Stimulated activated CD4-positive, alpha-beta T cell treated with anti-CD3 and anti-CD28 coated beads, Interleukin-4, amount 100 ng/mL, for 1 hour (primary cell): ENCODE measurements at places on chromosomes 11 and 22.

GRCh38 chr11:84686716-84687115 is 940.4 kb downstream of the DLG2 start:
- DNase-seq: no peak

DNA sequence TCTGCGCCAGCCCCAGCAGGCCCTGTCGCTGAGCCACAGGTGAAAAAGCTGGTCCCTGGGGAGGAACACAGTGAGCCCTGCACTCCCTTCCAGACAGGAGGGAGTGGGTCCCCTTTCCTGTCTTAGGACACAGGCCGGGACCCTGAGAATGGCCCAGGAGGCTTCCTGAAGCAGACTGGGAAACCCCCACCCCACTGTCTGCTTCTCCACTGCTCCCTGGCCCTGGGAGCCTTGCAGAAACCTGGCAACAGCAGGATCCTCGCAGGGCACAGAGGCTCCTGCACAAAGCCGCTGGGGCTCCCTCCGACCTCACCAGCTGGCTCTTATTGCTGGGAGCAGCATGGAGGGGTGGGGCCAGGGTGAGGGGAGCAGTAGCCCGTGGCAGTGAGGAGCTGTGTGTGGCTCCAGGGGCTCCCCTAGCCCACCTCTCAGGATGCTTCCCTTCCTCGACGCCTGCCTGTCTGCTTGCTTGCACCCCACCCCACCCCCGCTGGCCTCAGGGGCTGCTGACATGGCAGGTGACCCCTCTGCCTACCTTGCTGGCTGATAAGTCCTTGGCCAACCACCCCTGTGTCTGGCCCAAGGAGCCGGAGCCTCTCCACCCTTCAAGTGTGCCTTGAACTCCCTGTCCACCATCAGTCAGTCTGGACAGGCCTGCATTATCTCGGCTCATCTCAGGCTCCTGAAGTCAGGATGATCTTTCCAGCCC is 72.1 kb upstream of the KCNQ1OT1 start:
- DNase-seq: peak; percentile 1

GRCh38 chr11:488992-489391 is 18.1 kb downstream of the RNH1 start:
- no peak for DNase-seq

DNA sequence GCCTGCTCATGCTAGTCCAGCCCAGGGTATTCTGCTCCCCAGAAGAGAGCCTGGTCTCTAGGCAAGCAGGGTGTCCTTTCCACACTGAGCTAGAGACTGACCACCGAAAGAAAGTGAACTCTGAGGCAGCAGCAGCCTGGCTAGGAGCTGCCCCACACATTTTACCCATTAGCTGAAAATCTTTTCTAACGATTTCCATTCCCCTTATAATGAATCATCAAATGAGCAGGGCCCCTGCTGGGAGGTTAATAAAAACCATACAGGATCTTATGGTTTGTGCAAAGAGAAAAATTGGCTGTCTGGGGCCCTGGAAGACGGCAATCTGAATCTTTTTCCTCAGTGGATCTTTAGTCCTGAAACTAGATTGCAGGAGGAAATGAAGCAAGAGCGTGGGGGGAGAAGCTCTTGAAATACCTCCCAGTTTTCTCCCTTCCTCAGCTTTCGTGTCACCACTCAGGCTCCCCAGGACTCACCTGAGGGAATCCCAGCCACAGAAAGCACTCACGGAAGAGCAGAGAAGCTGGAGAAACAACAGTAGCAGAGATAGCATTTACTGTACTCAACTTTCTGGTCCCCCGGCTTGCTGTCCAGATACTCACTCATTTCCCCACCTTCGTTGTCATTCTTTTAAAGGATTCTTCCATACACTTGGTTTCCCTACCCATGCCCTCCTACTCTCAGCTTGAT is 74.7 kb upstream of the CD44 start:
- DNase-seq: no peak

- DNase-seq: no peak
These were observed 952.7 kb downstream of the BRD1 start for GRCh38 chr22:48874956-48875355.

- DNase-seq: no peak
These were observed 44.0 kb downstream of the PPP6R3 start for GRCh38 chr11:68504432-68505066.

DNA sequence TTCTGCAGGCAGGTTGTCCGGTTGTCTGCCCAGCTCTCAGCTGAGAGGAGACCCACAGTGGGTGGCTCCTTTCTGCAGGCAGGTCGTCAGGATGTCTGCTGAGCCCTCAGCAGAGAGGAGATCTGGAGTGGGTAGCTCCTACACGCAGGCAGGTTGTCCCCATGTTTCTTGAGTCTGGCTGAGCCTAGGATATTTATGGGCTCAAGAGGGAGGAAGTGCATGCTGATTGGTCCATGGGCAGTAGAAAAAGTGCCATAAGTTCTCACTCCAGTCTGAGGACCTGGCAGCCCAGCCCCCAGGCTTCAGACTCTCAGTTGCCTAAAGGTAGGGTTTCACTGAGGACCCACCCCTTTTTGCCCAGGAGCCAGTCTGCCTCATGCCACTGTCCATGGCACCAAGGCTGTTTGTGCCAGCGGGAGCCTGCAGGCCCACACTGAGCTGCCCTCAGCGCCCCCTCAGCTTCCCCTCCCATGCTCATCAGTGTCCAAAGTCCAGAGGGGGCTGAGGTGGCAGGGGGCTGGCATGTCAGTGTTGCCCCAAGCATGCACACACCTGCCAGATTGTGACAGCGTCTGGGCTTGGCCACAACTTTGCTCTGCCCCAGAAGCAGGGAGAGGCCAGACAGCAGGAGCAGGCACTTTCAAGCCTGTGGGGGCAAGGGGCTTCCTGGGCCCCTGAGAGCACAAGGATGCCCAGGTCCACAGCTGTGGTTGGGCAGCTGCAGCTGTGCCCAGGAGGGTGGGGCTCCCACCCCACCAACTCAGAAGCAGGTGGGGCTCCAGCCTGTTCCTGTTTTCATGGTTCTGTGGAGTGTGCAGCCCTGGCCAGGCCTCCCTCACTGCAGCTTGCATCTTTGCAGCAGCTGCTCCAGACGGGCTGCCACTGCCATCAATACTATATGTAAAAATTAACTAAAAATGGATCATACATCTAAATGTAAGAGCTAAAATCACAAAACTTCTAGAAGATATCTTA is 3.8 kb upstream of the RNF141 start:
- DNase-seq: no peak

DNA sequence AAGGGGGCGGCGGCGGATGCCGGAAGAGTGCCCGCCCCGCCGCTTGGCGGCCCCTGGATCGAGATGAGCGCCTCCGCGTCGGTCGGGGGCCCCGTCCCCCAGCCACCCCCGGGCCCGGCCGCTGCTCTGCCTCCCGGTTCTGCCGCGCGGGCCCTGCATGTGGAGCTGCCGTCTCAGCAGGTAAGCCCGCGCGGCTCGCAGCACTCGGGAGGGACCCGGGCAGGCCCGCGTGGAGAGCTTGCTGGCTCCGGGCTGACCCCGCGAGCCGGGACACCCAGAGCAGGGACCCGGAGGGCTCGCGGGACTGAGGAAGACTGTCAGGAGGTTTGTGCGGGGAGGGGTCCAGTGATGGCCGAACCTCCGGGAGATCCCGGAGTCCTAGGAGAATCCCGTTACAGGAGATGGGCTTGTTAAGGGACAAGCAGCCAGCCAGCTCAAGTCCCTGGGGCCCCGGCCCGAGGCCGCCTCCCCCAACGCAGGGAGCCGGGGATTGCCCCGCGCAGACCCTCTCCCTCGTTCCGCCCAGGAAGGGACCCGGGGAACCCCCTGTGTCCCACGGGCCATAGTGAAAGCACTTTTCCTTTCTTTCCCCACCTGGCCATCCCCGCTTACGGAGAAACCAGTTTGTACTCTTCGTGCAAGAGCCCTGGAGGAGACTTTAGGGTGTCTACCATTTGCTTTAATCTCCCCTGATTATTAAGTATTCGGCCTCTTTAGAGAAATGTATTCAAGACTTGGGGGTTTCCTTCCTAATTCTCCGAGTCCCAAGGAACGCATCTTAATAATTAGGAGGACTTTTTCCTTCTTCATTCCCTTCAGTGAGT is 547 bp downstream of the UVRAG start:
- DNase-seq: peak; percentile 43

- DNase-seq: no peak
These were observed 398.1 kb upstream of the API5 start for GRCh38 chr11:42913731-42914130.

DNA sequence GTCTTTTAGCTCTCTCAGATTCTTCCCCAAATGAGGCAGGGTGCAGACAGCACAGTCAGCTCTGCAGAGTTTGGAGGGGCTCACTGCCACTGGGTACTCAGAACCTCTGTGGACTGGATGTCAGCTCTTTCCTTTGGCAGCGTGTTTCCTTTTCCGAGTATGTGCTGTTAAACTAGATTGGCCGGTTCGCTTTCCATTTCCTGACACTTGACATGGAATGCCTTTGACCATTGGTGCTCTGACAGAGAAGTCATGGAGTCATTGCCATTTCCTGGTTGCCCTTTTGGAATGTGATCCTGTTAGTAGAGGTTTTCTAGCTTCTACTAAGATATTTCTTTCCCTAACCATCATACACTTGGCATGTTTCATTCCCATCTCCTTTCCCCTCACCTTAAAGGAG is 86.7 kb downstream of the SWAP70 start:
- no peak for DNase-seq

- DNase-seq: no peak
These were observed 156.5 kb downstream of the CEP164 start for GRCh38 chr11:117484156-117484555.

DNA sequence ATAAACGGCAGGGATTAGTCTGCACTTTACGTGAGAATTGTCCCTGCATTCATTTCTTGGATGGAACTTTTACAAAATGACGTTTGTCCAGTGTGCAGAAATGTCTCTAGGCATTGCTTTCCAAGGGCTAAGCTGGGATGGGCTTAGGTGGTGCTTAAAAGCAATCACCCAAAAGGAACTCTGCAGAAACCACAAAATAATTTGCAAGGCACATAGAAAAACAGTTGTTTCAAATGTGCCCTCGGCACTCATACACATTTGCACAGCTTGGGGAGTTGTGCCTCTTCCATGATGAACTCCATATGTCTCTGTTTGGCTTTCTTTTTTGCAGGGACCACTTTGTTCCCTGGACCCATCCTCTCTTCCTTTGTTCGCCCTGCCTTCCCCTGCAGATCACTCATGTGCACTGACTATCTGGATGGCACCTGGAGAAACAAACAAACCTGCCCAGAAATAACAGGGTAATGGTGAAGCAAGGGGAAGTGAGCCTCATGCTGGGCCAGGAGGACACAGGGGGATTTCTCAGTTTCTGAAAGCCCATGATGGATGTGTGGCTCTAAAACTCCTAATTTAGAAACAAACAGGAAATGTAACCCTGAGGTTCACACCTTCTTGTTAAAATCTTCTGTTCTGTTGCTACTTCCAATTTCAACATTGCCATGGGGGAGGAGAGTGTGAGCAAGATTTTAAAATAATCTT is 150.2 kb downstream of the SNX19 start:
- DNase-seq: no peak

DNA sequence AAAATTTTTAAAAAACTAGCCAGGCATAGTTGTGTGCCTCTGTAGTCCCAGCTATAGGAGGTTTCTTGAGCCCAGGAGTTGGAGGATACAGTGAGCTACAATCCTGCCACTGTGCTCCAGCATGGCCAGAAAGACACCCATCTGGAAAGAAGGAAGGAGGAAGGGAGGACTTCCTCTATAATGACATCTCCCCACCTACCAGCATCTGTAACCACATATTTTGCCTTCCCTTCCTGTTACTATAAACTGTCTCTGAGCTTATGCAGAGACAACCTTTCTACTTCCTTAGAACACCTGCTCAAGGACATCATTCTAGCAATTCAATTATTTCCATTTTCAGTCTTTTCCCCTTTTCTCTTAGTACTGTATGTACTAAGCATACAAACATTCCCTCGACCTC is 2.2 kb upstream of the NUP160 start:
- DNase-seq: no peak

DNA sequence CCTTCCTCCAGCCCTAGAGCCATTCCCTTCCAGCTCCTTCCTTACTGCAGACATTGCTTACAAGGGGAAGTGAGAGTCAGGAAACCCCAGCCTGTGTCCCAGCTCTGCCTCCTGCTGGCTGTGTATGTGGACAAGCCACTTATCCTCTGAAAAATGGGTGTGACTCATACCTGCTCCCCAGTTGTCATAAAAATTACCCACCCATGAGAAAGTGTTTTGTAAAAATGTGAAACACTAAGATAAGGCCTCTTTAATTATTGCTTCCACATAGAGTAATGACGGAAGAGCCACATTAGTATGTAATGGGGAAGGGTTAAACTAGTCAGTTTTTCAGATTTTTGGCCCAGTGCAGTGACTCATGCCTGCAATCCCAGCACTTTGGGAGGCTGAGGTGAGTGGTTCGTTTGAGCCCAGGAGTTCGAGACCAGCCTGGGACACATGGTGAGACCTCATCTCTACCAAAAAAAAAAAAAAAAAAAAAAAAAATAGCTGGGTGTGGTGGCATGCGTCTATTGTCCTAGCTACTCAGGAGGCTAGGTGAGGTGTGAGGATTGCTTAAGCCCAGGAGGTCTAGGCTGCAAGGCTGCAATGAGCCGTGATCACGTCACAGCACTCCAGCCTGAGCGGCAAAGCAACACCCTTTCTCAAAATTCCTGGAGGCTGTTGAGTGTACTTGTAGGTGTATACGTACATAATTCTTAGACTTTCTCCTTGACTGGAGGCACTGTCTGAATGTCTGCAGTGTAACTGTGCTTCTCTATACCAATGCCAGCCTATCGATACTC is 84.9 kb downstream of the CTTN start:
- no peak for DNase-seq

DNA sequence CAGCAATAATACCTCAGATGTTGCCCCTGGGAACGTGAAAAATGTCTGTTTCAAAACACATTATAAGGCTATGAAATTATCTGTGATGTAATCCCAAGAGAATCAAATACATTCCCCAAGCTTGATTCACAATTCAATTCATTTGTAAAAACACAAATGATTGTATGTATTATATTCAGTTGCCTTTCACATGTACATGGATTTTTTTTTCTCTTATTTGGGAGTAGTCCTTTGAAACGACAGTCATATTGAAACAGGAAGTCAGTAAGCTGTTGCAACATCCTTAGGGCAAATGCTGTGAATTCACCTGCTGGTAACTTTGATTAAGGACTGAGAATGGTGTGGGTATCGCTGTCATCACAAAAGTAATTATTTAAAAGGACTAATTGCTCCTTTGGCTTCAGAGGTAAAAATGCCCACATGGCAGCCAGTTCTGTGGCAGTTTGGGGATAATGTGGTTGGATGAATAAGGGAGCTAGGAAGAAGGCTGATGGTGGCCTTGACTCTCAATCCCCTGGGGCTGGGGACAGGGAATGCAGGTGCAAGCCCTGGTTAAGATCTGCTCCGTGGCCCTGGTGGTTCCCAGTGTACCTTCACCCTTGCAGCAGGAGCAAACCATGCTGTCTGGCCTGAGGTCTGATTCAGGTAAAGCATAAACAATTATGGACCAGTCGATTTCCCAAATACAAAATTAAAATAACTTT is 13.2 kb downstream of the EHF start:
- no peak for DNase-seq

DNA sequence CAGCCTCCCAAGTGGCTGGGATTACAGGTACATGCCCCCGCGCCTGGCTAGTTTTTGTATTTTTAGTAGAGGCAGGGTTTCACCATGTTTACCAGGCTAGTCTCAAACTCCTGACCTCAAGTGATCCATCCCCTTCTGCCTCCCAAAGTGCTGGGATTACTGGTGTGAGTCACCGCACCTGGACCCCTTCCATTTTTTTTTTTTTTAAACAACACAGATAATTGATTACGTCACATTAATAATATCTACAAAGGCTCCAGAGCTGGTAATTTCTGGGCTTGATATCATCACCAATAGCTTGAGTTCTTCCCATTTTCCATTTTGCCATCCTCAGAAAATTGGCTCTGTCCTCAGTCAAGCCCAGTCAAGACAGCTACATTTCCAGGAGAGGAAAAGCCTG is 7.2 kb downstream of the TTLL1 start:
- no peak for DNase-seq

GRCh38 chr11:17752144-17752543 is 17.6 kb downstream of the KCNC1 start:
- no peak for DNase-seq
